ENCODE measurements at places on chromosomes 5 and 9. TPM values are rescaled to one million over a fixed set of nuclear protein-coding genes. Genes with fewer than 3 reads are reported as not detected.
A peak's percentile ranks its signal among the peaks of the same experiment; 100 is the strongest.

GRCh38 chr9:79945495-79945894, 373.7 kb downstream of the TLE4 start:
- no peak for DNase-seq

DNA sequence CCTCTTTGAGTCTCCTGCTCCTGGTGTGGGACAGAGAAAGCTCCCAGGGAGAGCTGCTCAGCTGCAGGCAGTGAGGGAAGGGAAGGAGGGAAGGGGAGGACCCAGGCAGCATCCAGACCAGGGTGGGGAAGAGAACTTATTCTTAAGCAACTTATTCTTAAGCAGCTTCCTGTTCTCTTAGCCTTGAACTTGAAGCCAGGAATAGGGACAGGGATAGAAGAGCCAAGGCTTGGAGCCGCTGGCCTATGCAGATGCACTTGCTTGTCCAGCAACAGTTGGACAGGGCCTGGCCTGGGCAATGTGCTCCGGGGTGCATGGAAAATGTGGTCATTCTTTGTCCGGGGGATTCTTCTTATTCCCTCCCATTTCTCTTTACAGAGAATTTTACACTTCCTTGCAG, 31.4 kb upstream of the SPTLC1 start:
- no peak for DNase-seq

DNA sequence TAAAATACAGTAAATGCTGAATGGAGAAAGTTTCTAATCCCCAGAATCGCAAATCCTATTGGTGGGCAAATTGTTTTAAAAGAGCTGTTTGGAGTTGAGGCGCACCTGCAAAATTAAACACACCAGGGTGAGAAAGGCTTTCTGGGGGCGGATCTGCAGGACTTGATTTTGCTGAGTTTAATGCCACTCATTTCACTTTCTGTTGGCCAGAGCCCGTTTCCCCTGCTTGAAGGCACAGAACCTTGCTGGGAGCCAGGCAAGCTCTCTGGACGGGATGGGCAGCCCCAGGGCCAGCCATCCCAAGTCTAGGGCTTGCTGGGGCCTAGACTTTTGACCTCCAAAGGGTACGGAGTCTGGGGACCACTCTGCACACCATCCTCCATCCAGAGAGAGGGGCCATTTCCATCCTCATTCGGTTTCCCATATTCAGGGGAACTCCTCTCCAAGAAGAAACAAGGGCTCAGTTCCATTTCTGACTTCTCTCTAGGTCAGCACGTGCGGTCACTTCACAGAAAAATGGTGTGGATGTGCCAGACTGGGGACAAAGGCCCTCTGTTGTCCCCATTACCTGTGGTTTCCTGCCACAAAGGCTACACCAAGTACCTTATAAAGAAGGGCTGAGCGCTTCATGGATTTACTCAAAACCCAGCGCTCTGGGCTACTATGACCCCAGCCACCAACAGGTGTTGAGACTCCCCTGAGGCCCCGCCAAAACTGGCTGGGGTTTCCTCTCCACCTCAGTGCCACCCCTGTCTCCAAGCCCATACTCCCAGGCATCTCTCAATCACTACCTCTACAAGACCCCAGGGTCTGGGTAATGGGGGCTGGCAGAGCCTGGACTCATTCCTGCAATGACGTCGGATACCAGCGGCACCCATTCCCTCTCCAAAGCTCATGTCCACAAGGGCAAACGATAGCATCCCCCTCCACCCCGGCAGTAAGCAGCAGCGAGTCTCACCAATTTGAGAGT, 170.0 kb downstream of the AUH start:
- DNase-seq: no peak

GRCh38 chr9:124869986-124870560, 8.1 kb downstream of the ARPC5L start:
- peak; percentile 65 for DNase-seq

GRCh38 chr9:114820776-114821501, 15.1 kb upstream of the TNFSF15 start:
- no peak for DNase-seq

DNA sequence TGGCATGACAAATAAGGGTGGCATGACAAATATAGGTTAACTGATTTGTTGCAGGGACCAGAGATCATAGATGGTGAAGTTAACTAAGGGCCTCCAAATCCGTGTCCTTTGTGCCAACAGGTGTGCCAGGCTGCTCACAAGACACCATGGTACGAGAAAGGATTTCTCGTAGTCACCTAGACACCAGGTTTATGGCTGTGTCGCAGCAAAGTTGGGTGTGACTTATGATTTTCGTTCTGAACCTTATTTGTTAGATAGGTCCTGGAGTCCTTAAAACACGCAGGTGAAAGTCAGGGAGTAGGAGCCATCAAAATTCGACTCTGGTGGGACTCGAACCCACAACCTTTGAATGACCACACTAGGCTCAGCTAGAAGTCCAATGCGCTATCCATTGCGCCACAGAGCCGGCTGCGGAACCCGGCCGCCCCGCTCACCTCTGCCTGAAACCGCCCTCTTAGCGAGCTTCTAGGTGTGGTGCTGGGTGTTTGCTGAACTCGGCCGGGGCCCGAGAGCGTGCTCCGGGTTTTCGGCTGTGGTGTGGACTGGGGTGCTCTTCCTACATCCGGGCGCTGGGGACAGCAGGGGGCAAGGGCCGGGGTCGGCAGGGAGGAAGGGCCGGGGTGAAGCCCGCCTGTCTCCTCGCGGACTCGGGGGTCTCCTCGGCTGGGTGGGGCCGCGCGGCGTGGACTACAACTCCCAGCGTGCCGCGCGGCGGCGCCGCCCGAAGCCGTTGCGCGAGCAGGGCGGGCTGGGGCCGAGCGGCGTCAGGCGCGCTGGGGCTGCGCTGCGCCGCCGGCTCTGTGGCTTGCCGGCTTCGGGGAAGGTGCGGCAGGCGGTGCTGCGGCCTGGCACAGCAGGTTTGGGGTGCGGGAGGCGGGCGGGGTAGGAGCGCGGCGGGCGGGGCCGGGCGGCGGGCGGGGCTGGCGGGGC, at the start of gene SLC27A4:
SLC27A4 (plus strand) TSS at position 767 of the 930 bp plus-strand sequence. CDS start 2,606 bp downstream, outside the sequence.
- peak; percentile 48 for DNase-seq

GRCh38 chr9:89535461-89535860, 37.5 kb upstream of the SEMA4D start:
- no peak for DNase-seq

Gene SVEP1
- total RNA-seq: under 0.01 TPM

Gene RNF183
- total RNA-seq: not detected

Gene SMIM33
- under 0.01 TPM for total RNA-seq
